ENCODE measurements at places on chromosomes 5 and 9.

DNA sequence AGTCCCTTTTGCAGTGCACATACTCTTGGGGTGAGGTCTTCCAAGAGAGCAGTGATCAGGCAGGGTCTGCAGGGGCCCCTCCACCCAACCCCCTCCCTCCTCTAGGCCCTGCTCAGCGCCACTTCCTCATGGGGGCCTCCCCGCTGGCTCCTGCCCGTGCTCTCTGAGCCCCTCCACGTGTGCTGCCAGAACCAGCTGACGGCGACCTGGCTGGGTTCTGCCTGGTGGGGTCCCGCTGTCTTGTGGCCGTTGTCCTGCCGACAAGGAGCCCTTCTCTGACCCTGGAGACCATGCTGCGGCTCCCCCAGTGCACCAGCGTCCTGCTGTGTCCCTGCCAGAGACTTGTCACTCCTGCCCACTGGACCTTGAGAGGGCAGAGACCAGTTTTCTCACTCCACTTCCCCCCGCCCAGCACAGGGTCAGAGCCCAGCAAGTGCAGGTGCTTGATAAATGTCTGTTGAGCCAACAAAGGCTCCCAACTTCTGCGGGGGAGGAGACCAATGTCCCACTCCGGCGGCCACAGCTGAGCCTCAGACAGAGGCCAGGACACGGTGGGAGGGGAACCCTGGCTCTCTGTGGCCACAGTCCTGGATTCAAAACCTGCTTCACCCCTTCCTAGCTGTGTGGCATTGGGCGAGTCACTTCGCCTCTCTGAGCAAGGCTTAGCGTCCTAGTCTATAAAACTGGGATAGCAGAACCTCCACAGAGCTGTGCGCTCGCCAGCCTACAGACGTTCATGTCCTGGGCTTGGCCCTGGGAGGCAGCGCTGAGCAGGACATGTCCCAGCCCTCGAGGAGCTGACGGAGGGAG is 24.8 kb downstream of the SARDH start:
- no peak for DNase-seq

DNA sequence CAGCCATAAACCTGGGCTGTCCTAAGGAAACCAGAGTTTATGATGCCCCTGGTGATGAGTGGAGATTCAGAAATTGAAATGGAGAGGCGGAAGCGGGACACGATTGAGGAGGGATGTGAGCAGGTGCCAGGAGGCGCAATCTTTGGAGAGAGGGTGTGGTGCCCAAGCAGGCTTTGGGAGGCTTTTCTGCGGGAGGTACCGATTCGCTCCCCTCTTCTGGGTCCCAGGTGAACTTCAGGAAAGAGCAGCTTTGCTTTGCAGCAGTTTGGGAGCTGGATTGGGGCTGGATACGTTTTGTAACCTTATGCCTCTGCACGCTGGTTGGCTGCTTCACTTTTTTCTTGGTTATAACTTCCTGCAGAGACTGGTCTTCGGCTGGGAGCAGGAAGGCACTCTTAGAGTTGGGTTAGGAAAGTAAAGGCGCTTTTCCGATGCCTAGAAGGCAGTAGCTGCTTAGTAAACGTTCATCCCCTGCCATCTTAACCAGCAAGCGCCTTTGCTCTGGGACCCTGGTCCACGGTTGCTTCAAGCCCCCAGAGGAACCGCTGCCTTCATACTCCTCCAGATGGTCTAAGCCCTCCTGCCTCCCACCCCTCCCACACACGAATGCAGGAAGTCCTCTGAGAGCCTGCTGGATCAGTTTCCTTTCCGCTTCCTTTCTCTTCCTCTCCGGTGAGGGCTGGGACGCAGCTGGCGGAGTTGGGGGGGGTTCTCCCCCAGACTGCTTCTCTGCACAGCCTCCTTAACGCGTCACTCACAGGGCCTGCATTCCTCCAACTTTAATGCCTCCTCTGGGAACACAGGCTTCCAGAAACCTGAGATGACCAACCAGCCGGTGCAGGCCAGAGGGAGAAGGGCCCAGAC is 15.2 kb upstream of the NEK6 start:
- peak; percentile 57 for DNase-seq

DNA sequence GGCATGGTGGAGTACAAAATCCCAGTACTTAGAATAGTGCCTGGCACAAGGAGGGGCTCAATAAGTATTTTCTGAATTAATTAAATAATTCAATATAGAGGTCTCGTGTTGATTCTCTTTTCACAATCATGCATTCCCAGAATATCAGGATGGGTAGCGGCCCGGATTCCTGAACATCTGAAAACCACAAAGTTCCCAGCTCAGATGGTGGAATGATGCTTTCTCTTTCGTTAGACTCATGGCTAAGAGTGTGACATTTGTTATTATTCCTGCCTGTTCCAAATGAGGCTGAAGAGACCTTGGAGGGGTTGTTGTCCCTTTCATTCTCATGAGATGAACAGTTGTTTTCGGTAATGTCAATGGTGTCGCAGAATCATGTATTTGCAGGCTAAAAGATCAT is 95.4 kb upstream of the LIFR start:
- DNase-seq: no peak

DNA sequence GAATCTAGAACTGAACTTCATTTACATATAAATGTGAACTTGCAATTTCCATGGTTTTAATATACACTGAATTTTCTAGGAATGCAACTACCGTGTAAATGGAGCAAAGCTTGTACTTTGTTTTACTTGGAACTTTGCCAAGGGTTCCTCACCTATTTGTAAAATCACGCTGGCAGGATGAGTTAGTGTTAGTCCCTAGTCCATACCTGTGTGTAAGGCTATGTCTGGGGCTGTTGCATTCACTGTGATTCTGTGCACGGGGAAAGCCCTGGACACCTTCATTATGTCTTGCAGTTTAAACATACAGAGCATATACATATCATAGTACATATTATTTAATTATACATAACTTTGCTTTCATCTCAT is 119.9 kb downstream of the PAX5 start:
- no peak for DNase-seq

DNA sequence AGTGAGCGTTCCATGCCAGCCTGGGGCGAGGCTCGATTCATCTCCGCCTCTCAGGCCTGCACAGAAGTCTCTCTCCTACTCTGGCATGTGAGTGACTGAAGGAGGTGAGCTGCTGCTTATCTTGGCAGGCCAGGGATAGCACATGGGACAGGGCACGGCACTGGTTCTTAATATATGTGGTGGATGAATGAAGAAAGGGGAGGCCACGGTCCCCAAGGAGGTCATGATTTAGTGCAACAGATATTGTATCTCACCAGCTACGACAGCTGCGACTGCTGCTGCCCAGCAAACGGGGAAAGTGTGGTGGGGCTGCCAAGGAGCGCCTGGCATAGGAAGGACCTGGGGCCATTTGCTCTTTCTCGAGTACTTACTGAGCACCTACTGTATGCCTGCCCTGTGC is 19.3 kb upstream of the MAPK9 start:
- DNase-seq: no peak

- DNase-seq: no peak
These were observed 831.3 kb downstream of the MTRR start for GRCh38 chr5:8700222-8700621.

DNA sequence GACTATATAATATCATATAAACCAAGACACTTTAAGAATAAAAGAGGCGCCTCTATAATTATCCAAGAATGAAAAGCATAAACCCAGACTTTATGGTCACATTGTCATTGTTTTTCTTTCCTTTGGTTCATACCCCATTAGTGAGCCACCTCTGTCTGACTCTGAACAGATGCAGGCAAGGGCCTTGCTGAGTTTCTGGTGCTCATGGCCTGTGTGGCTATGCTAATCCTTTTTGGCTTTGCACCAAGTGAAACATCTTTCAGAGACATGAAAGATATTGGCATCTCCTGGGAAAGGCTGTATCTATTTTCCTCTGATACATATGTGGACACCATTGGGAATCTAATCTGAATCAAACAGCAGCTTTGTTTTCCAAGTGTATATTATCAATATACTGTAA is 222.5 kb downstream of the CHSY3 start:
- no peak for DNase-seq

DNA sequence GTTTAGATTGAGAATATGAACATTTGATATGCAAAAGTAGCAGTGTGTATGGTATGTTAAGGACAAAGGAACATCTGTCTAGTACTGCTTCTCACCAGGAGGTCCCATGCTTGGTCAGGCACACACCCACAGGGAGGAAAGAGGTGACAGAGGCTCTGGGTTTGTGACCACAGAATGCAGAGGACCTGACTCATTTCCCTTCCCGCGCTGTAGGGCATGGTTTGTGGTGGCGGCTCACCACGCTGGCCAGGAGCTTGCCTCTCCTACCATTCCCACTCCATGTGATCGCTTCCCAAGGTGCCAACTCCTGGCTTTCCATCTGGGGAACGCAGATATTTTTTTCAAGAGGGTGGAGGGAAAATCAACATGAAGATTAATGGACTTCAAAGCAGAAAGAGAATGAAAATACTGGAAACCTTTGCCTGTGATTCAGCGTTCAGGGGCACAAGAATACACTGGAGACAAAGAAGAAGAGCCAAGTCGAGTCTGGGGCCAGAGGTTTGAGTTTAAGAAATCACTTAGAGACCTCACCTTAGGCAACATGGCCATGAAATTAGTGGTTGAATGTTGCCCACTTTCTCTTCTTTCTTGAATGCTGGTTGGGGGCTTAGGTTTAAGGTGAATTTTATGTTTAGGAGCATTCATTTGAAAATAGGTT is 477.8 kb downstream of the CCDC171 start:
- peak; percentile 76 for DNase-seq

DNA sequence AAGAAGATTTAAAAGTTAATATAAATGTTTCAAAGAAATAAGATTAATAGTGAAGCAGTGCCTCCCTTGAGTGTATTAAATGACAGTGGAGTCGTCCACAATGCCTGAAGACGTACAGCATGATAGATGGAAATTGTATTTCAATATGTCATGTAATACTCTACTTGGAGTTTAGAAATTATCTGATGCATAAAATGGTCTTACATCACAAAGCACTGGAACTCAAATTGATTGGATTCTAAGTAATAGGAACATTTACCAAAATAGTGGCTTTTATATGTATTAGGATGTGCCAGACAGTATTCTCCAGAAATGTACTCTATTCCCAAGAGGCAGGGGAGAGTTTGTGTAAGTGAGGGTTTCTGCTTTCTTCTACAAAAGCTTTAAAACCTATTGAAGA is 49.4 kb downstream of the CDH10 start:
- DNase-seq: no peak

- peak; percentile 47 for DNase-seq
These were observed 10.8 kb downstream of the SH3PXD2B start for GRCh38 chr5:172443441-172444109.

- no peak for DNase-seq
These were observed 995 bp downstream of the OLFM1 start for GRCh38 chr9:135088348-135088978.

- no peak for DNase-seq
These were observed 58.7 kb upstream of the ERBIN start for GRCh38 chr5:65867542-65868195.

- DNase-seq: no peak
These were observed 555.0 kb downstream of the PRR16 start for GRCh38 chr5:121019106-121019505.

DNA sequence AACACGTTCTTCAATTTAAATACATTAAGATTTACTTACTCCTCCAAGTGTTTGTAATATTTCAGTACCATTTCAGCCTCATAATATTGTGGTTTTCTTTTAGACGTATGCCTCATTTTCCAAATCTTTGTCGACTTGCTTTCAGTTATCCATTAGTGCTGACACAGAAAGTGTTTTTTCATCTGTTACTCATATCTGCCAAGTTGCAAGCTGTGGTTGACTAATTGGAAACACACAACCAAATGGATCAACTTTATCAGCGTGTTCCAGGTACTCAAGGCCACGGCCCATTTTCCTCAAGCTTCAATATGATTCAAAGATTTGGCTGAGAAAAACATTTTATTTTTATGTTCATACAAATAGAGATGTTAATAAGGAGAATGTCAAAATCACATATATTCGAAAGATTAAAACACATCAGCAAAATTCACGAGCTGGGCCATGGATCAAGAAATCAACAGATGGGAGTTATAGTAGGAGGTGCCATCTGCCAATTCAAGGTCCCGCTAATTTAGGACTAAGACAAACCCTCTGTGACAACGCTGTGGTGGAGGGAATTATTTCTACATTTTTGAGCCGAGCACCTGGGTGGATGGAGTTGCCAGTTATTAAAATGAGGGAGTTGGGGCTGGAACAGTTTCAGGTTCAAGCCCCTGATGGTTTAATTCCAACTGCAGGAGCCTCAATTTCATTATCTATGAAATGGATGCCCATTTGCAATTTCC is 27.2 kb upstream of the CCNJL start:
- no peak for DNase-seq

- DNase-seq: no peak
These were observed 1.9 kb downstream of the PLPP6 start for GRCh38 chr9:4663956-4664355.

GRCh38 chr5:165201369-165201768 is 1696.0 kb downstream of the MAT2B start:
- no peak for DNase-seq

DNA sequence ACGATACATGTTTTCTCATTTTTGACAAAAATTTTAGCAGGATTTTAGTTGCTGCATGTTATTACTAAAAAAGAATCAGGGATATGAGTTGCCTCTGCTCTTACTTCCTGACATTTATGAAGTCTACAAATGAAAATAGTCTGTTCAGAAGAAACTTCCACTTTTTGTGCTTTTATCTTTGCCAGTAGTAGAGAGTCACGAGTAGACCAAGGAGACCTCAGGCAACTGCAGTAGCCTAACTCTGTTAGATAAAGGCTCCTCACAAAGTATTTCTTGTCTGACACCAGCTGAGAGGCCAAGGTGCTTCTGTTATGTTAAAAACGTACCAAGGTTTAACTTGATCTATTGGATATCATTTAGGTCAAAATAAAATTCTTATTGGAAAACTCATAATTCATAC is 333.9 kb downstream of the NR2F1-AS1 start:
- DNase-seq: no peak

DNA sequence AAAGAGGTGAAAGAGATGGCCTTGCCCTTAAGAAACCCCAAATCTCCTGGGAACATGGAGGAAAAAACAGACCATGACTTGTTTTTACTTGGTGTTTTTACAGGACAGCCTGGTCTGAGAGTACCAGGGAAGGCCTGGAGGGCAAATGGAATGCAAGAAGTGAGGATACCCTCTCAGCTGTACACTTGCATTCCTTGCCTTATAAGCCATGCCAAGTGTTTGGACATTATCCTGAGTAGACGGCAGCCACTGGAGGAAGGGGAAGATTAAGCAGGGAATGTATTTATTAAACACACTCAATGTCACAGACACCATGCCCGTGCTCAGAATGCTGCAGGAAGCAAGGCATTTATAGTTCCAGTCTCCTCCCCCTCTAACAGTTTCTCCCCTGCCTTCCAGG is 581.4 kb downstream of the CDK5RAP2 start:
- DNase-seq: no peak

- no peak for DNase-seq
These were observed 71.4 kb downstream of the OTULIN start for GRCh38 chr5:14735944-14736343.

All from natural killer cell treated with Interleukin-12 subunit alpha and Interleukin-12 subunit beta and Interleukin-15 and Interleukin-18, amount 100 ng/mL, for 72 hours (primary cell).